Activated CD4-positive, alpha-beta memory T cell treated with anti-CD3 and anti-CD28 coated beads for 36 hours (primary cell): ENCODE measurements at places on chromosomes 2 and 18. TPM values are rescaled to one million over a fixed set of nuclear protein-coding genes. Genes with fewer than 3 reads are reported as not detected.

The ATP6V1C2 gene
- total RNA-seq: not detected

The MC2R gene
- not detected for total RNA-seq

The MC5R gene
- not detected for total RNA-seq

The MYO1B gene
- total RNA-seq: 13.5 TPM

The PKP4 gene
- 41.4 TPM for total RNA-seq

The SLC4A5 gene
- 3.1 TPM for total RNA-seq

The PTPN2 gene
- total RNA-seq: 68.8 TPM

The CYP1B1 gene
- total RNA-seq: 4.3 TPM

GRCh38 chr2:140154706-140155105, 1374.5 kb upstream of the NXPH2 start:
- DNase-seq: no peak
- no peak overlapping the region for H3K4me3 ChIP-seq
- H3K27me3 ChIP-seq: no peaks in the 10 kb centered on the region
- H3K36me3 ChIP-seq: no peaks in the 10 kb centered on the region

GRCh38 chr18:9519399-9519798, 44.1 kb downstream of the RALBP1 start:
- H3K27me3 ChIP-seq: no peaks in the 10 kb centered on the region
- peaks cover 9% of the 10 kb centered on the region for H3K36me3 ChIP-seq
- DNase-seq: no peak
- H3K4me1 ChIP-seq: peaks cover 3% of the 10 kb centered on the region
- no peak overlapping the region for H3K4me3 ChIP-seq

GRCh38 chr2:184756885-184757284, 158.6 kb downstream of the ZNF804A start:
- no peaks in the 10 kb centered on the region for H3K36me3 ChIP-seq
- H3K27me3 ChIP-seq: no peaks in the 10 kb centered on the region
- H3K4me1 ChIP-seq: no peaks in the 10 kb centered on the region
- H3K4me3 ChIP-seq: no peak overlapping the region
- DNase-seq: no peak
- no peak overlapping the region for H3K27ac ChIP-seq

GRCh38 chr2:157784169-157784822, 91.8 kb downstream of the ACVR1 start:
- DNase-seq: peak; percentile 26
- peak overlapping the region; percentile 61 for H3K27ac ChIP-seq
- no peak overlapping the region for H3K4me3 ChIP-seq
- H3K4me1 ChIP-seq: peaks cover 45% of the 10 kb centered on the region

DNA sequence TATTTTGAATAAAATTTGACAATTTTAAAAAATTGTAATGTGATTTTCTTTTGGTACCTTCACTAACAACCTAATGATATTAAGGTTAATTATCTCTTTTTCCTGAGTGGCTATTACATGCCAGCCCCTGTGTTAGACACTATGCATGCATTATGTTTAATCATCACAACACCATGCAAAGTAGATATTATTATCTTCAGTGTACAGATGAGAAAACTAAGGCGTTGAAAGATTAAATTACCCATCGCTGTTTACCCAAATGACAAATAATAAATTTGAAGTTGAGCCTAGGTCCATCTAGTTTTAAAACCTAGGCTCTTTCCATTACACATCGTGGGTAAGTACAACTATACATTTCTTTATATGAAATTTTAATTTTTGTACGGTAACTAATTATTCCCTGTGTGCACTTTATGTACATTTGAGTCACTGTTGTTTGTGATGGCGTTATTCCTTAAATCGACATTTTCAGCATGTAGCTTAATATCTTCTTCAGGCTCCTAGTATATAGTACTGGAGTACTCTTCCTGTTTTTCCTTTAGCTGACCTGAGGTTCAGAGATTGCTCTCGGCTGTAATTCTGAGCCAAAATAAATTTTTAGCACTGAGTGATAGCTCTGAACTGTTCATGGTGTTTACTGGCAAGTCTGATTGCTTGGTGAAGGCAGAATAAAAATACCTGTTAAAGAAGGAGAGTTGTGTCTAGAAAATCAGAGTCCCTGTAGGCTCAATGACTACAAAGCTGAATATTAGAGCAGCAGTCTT, 13.9 kb upstream of the MBD2 start:
- H3K36me3 ChIP-seq: no peaks in the 10 kb centered on the region
- no peak overlapping the region for H3K27ac ChIP-seq
- no peaks in the 10 kb centered on the region for H3K27me3 ChIP-seq
- no peak overlapping the region for H3K4me3 ChIP-seq
- H3K4me1 ChIP-seq: no peaks in the 10 kb centered on the region

DNA sequence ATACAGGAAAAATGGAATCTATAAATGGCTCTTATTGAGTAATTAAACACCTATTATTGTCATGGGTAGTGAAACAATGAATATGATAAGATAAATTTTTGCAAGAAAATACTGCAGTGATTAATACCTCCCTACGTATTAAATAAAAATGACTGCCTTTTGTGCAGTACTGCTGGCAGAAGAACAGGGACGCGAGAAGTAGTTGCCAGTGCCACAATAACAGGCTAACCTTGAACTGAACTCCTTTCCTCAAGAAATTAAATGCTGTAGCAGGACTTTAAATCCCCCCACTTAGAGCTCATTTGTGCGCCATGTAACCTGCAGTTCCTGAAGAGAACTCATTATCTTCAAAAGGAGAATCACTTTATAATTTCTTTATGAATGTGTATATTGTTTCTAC, 24.6 kb downstream of the FIGN start:
- no peak overlapping the region for H3K27ac ChIP-seq
- H3K27me3 ChIP-seq: no peaks in the 10 kb centered on the region
- H3K4me3 ChIP-seq: no peak overlapping the region
- DNase-seq: no peak
- no peaks in the 10 kb centered on the region for H3K36me3 ChIP-seq

DNA sequence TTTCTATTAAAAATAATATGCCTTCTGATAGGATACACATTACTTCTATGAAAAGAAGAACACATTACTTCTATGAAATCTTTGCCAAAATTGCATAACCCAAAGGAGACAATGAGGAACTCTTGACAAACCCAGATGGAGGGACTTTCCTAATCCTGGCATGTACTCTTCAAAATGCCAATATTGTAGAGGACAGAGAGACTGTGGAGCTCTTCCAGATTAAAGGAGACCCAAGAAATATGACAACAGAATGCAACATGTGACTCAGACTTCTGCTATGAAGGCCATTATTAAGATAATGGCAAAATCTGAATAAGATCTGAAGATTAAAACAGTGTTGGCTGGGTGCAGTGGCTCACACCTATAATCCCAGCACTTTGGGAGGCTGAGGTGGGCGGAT, 22.2 kb downstream of the SOWAHC start:
- H3K27ac ChIP-seq: no peak overlapping the region
- no peaks in the 10 kb centered on the region for H3K27me3 ChIP-seq
- no peaks in the 10 kb centered on the region for H3K36me3 ChIP-seq
- peaks cover 20% of the 10 kb centered on the region for H3K4me1 ChIP-seq
- no peak overlapping the region for H3K4me3 ChIP-seq

DNA sequence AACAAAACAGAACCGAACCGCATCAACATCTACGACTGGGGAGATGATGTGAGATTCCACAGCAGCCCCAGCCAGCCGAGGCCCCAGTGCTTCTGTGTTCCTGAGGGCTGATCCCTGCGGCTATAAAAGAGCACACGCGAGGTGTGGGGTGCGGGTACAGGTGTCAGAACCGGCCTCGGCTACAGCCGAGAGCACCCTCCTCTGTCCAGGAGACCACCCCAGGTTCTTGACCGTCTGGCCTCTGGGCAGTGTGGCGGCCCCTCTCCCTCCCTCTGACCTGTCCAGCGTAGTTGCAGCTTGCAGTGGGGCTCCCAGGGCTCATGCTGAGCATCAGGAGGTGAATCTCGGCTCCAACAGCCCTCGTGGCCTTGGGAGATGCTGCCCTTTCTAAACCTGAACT, 23.7 kb downstream of the RTP5 start:
- no peak overlapping the region for H3K27ac ChIP-seq
- H3K27me3 ChIP-seq: peaks cover 2% of the 10 kb centered on the region
- no peak overlapping the region for H3K4me3 ChIP-seq
- peaks cover 15% of the 10 kb centered on the region for H3K36me3 ChIP-seq
- DNase-seq: peak; percentile 1

- DNase-seq: peak; percentile 36
- peak overlapping the region; percentile 31 for H3K4me3 ChIP-seq
- H3K4me1 ChIP-seq: peaks cover 68% of the 10 kb centered on the region
- H3K27me3 ChIP-seq: no peaks in the 10 kb centered on the region
Measured at GRCh38 chr2:102366406-102367112, 11.0 kb downstream of the IL18R1 start.

DNA sequence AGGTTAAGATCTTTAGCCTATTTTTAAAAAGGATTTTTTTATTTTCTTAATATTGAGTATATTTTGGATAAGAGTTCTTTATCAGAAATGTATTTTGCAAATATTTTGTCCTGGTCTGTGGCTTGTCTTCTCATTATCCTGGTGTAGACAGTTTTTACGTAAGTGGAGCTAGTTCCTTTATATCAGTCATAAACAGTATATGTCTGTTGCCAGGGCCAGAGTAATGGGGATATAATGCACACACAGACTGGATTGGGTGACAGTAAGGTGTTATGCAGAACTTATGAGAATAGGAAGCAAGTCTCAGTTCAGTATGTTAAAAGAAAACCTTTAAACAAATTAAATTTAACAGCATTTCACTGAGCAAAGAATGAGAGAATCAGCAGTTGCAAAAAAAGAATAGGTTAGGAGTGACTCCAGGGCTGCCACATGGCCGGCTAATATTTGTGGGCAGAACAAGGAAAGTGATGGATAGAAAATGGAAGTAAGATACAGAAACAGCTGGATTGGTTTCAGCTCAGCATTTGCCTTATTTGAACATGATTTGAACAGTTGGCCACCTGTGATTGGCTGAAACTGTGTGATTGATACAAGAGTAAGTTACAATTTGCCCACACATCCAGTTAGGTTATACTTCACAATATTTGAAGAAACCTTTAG, 61.1 kb upstream of the ZNG1B start:
- peaks cover 17% of the 10 kb centered on the region for H3K4me1 ChIP-seq
- no peaks in the 10 kb centered on the region for H3K36me3 ChIP-seq
- H3K27ac ChIP-seq: no peak overlapping the region
- DNase-seq: no peak
- no peak overlapping the region for H3K4me3 ChIP-seq
- peaks cover 11% of the 10 kb centered on the region for H3K27me3 ChIP-seq

- H3K36me3 ChIP-seq: no peaks in the 10 kb centered on the region
- DNase-seq: no peak
- H3K4me3 ChIP-seq: no peak overlapping the region
- no peak overlapping the region for H3K27ac ChIP-seq
Measured at GRCh38 chr2:132429941-132430573, 13.5 kb downstream of the GPR39 start.

DNA sequence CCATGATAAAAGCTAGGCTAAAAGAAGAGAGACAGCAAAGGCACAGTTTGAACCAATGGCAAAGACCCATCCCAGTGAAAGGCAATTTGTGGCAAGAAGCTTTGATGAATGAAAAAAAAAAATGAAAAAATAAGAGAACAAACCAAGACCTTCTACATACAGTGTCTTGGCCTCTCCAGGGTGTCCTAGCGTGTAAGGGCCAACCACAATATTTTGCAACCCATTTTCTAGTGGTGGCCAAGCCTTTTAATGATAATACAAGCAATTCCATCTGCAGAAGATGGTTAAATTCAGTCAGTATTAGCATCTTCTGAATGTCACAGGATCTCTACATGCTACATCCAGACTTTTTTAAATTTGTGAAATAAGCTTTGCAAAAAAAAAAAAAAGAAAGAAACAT, 270.4 kb downstream of the LRATD1 start:
- no peaks in the 10 kb centered on the region for H3K36me3 ChIP-seq
- H3K4me1 ChIP-seq: no peaks in the 10 kb centered on the region
- no peak overlapping the region for H3K4me3 ChIP-seq
- H3K27me3 ChIP-seq: no peaks in the 10 kb centered on the region
- DNase-seq: no peak

GRCh38 chr2:168002021-168002553, 245.3 kb downstream of the STK39 start:
- no peaks in the 10 kb centered on the region for H3K27me3 ChIP-seq
- H3K4me3 ChIP-seq: peak overlapping the region; percentile 18
- DNase-seq: no peak
- peaks cover 23% of the 10 kb centered on the region for H3K4me1 ChIP-seq
- H3K36me3 ChIP-seq: peaks cover 34% of the 10 kb centered on the region

DNA sequence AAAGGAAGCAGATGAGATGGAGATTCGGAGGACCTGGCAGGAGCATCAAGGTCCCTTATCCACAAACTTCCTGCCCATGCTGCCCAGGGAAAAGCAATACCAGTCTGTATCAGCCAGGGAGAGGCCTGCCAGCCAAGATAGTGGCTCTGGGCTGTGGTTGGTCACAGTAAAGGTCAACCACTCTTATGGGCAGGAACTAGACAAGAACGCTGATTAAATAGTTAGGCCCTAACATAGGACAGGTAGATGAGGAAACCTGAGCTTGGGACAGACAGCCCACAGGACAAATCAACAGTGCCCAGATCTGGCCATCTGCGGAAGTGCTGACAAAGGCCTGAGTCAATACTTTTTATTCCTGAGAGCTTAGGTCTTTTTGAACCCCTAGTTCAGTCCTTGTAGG, 10.7 kb downstream of the PSTPIP2 start:
- H3K36me3 ChIP-seq: no peaks in the 10 kb centered on the region
- peaks cover 13% of the 10 kb centered on the region for H3K4me1 ChIP-seq
- H3K27me3 ChIP-seq: no peaks in the 10 kb centered on the region
- DNase-seq: no peak

- H3K27ac ChIP-seq: no peak overlapping the region
- H3K4me1 ChIP-seq: no peaks in the 10 kb centered on the region
- H3K4me3 ChIP-seq: no peak overlapping the region
- no peak for DNase-seq
Measured at GRCh38 chr2:176385219-176385759, 116.0 kb downstream of the MTX2 start.
